ENCODE measurements at places on chromosomes 12 and 14. TPM values are rescaled to one million over a fixed set of nuclear protein-coding genes. Genes with fewer than 3 reads are reported as not detected.
A peak's percentile ranks its signal among the peaks of the same experiment; 100 is the strongest.

- DNase-seq: no peak
These were observed 1.8 kb downstream of the ISCA2 start for GRCh38 chr14:74495356-74495755.

- no peak for DNase-seq
These were observed 209.9 kb upstream of the HMGA2 start for GRCh38 chr12:65614259-65614889.

GRCh38 chr12:51962737-51963136 lies 11.2 kb downstream of the ACVR1B start:
- DNase-seq: no peak

GRCh38 chr12:114776731-114777442 lies 92.9 kb upstream of the TBX3 start:
- no peak for DNase-seq

DNA sequence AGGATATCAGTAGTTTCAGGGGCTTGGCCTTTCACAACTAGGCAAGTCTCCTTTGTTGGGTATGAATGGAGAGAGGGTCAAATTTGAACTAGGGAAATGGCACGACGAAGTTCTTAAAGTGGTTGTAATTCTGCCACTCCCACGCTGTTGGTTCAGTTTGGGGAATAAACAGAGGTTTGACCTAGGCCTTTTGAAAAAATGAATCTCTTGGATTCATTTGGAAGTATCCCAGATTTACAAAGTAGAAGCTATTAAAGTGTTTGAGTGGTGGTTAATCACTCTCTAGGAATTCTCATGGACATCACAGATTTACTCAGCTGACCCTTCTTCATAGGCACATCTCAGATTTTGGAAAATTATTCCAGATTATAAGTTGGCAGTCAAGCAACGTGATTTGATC lies 14.8 kb downstream of the BATF start:
- no peak for DNase-seq

DNA sequence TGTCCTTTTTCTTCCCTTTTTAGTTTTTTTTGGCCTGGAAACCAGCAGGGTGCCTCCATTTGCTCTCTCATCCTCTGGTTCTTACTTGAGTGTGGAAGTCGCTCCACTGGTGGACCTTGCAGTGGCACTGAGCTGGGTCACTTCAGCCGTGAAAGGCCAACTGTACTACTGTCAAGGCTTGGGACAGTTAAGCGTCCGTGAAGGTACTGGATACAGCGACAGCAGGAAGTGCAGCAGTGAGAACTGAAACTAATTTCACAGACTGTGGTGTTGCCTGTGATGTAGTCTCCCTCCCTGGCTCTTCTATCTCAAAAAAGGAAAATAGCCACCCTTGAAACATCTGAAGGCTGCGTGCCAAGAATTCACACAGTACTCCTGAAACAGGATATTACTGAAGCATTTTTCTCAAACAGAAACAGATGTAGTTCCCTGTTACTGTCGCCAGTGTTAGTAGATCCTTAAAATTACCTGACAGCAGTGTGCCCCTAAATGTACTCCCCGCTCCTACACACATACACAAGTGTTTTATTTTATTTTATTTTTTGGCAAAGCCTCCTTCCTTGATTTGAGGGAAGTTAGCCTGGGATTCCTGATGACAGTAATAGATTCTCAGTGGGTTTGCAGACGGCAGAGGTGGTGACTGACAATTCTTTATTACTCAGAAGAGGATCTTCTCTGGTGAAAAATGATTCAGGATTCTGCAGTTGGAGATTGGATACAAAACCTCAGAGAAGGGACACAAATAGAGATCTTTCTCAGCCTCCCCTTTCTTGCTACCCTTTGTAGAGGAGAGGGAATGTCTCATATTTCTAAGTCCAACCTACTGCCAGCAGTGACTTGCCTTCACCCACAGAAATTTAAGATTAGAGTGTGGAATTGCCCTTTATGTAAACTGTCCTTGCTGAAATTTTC lies 4.4 kb downstream of the SUSD6 start:
- peak; percentile 54 for DNase-seq

DNA sequence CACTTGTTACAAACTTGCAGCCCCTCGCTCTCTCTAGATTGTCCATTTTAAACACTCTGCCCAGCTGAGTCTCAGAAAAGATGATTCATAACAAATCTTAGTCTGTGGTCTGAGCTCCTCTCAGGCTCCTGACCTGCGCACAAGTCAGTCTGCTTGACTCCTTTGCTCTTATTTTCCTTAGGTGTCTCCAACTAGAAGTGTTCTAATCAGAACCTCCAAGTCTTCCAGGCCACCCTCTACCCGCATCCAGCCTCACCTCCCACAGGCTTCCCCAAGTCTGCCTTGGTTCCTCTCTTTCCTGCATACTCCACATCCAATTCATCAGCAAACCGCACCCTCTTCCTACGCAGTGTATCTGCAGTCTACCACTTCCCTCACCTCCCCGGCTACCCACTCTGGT lies 42.4 kb upstream of the BDKRB2 start:
- no peak for DNase-seq

DNA sequence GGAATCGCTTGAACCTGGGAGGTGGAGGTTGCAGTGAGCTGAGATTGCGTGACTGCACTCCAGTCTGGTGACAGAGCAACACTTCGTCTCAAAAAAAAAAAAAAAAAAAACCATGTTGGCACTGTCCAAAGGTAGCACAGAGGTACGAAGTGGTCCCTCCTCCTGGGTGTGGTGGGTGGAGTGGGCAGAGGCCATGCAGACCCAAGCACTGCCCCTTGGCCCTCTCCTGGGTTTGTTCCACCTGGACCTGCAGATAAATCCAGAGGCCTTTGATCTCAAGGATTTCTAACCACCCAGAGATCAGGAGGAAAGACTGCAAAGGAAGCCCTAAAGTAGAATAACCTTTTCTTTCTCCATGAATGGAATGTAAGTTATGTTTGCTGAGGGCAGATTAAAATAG lies 8.7 kb upstream of the GALNT6 start:
- DNase-seq: no peak

- DNase-seq: no peak
These were observed 99.1 kb upstream of the CCND2 start for GRCh38 chr12:4174417-4174816.

DNA sequence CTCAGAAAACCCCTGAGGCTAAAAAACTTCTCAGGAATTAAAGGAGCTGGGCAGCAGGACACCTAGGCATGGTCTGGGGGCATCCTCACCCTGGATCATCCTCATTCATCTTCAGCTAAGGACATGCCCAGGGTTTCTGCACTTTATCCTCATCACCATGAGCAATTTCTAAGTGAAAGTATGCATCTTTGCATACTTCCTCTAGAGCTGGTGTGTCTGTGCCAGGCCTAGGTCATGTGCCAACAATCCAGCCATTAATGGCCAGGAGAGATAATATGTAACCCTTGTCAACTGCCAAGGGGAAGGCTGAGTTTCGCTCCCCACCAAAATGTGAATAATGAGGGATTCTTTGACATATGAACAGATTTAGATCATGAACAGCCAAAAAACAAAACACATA lies 160.5 kb downstream of the KITLG start:
- DNase-seq: no peak

- peak; percentile 20 for DNase-seq
These were observed at the start of gene CPNE8 for GRCh38 chr12:38905480-38906351. Gene CPNE8, minus strand, starts transcription at chr12:38905591. Its CDS starts 57 bp downstream, at chr12:38905534.

DNA sequence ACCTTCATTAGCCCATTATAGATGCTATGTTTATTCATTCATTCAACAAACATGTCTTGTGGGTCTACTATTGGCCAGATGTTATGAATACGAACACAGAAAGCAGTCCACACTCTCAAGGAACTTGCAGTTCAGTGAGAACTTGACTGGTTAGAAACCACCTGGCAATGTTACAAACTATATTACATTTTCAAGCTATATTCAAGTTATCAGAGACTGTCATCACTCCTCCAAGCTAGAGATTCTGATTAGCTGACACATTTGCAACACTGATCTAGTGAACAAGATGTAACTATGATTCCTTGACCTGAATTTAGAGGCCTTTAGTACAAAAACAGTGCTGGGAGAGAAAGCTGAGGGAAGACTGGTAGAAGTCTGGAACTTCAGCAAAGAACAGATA lies 170.7 kb upstream of the EEA1 start:
- no peak for DNase-seq

DNA sequence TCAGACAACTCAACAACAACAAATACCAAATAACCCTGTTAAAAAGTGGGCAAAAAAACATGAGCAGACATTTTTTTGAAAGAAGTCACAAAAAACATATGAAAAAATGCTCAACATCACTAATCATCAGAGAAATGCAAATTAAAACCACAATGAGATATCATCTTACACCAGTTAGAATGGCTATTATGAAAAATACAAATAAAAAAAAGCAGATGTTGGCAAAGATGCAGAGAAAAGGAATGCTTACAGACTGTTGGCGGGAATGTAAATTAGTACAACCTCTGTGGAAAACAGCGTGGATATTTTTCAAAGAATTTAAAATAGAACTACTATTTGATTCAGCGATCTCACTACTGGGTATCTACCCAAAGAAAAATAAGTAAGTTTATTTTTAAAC lies 114.0 kb downstream of the SLC38A4 start:
- DNase-seq: no peak

- DNase-seq: no peak
These were observed 59.3 kb upstream of the VRK1 start for GRCh38 chr14:96737881-96738280.

- DNase-seq: no peak
These were observed 41.0 kb downstream of the ZCRB1 start for GRCh38 chr12:42284876-42285275.

- peak; percentile 46 for DNase-seq
These were observed 386.8 kb downstream of the BCAT1 start for GRCh38 chr12:24561882-24562770.

DNA sequence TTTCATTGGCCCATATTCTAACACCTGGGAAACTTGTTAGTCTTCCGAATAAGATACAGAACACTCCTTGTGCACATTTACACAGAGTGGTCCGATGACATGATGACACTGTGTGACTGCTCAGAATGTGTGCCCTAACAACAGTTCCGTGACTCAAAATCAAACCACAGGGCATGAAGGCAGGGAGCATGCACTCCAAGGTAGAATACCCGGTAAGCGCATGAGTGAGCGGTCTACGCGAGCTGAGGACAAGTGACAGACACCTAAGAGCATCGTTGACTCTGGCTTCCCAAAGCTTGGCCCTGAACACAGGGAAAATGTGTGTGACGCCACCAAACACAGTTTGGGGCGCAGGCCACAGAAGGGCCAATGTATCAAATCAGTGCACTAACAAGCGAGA lies 18.6 kb downstream of the CLIP1 start:
- no peak for DNase-seq

The BBS10 gene
- 8.0 TPM for total RNA-seq

The EIF2S3B gene
- total RNA-seq: 0.83 TPM

The TRPV4 gene
- total RNA-seq: not detected

The PTPN21 gene
- 0.10 TPM for total RNA-seq

The POTEM gene
- total RNA-seq: not detected

The CYP27B1 gene
- total RNA-seq: 2.5 TPM

The LPAR5 gene
- total RNA-seq: 30.4 TPM

The RNASE7 gene
- not detected for total RNA-seq

The TSPAN8 gene
- not detected for total RNA-seq

The LRFN5 gene
- 0.11 TPM for total RNA-seq

The PTPRR gene
- total RNA-seq: not detected

Measured in activated B cell treated with CpG ODN at 0.5 μM for 24 hours (primary cell).